ENCODE measurements at places on chromosomes 1 and 21.

DNA sequence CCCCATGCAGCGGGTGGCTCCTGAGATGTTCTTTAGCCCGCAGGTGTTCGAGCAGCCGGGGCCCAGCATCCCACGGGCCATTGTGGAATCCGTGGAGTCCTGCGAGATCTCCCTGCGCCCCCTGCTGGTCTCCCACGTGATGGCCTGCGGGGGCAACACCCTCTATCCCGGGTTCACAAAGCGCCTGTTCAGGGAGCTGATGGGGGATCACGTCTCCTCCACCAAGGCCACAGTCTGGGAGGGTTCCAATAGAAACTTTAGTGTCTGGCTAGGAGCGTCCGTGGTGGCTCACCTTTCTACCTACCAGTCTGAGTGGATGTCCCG is 71.0 kb downstream of the ACTL8 start:
- H3K27ac ChIP-seq: no peak overlapping the region
- H3K27me3 ChIP-seq: no peaks in the 10 kb centered on the region
- no peaks in the 10 kb centered on the region for H3K36me3 ChIP-seq
- no peaks in the 10 kb centered on the region for H3K4me1 ChIP-seq
- H3K4me3 ChIP-seq: no peak overlapping the region
- DNase-seq: peak; percentile 48

DNA sequence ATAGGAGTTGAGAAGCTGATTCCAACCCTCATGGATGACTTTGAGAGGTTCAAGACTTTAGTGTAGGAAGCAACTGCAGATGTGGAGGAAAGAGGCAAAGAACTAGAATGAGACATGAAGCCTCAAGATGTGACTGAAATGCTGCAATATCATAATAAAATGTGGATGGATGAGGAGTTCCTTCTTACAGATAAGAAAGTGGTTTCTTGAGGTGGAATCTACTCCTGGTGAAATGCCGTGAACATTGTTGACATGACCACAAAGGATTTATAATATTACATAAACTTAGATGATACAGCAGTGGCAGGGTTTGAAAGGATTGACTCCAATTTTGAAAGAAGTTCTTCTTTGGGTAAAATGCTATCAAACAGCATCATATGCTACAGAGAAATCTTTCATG is 28.8 kb downstream of the LTN1 start:
- no peak overlapping the region for H3K27ac ChIP-seq
- no peak overlapping the region for H3K4me3 ChIP-seq
- no peaks in the 10 kb centered on the region for H3K4me1 ChIP-seq
- H3K36me3 ChIP-seq: peaks cover 13% of the 10 kb centered on the region

GRCh38 chr1:186577633-186578032 is 102.6 kb downstream of the PTGS2 start:
- H3K27ac ChIP-seq: no peak overlapping the region
- H3K4me3 ChIP-seq: no peak overlapping the region
- H3K36me3 ChIP-seq: no peaks in the 10 kb centered on the region
- DNase-seq: no peak
- no peaks in the 10 kb centered on the region for H3K4me1 ChIP-seq
- no peaks in the 10 kb centered on the region for H3K27me3 ChIP-seq

DNA sequence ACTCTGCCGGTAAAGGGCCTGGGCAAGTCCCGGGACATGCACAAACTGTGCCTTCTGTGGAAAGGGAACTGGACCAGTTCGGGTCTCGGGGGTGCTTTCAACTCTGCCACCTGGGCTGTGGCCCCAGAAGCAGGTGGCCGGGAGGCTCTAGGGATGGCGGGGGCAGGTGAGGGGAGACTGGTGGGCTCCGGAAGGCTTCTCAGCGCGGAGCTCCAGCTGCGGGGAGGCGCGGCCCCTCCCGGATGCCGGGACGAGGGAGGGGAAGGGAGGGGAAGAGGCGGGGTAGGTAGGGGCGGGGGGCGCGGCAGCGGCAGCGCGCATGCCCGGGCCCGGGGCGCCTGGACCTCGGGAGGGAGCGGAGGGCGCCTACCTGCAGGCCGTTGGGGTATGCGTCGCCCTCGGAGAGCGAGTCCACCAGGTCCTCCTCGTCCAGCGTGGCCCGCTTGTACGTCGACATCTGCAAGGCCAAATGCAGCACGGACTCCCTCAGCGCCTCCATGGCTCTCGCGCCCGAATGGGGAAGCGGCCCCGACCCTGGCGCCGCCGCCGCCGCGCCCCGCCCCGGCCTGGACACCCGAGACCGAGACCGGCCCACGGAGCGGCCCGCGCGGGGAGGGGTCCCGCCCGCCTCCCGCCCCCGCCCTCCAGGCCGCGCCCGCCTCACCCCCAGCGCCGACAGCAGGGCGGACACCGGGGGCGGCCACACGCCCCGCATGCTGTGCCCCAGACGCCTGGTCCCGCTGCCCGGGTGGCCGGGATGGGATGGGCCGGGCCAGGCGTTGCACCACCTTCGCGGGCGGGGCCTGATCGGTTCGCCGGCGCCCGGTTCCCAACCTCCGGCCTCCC is at the start of gene ECE1:
Gene ECE1 (minus strand): TSS at position 764 of the 846 bp plus-strand sequence. CDS start 49 bp downstream, at position 715.
- no peaks in the 10 kb centered on the region for H3K27me3 ChIP-seq
- DNase-seq: peak; percentile 25
- no peak within 1 kb of the TSS for H3K27ac ChIP-seq

DNA sequence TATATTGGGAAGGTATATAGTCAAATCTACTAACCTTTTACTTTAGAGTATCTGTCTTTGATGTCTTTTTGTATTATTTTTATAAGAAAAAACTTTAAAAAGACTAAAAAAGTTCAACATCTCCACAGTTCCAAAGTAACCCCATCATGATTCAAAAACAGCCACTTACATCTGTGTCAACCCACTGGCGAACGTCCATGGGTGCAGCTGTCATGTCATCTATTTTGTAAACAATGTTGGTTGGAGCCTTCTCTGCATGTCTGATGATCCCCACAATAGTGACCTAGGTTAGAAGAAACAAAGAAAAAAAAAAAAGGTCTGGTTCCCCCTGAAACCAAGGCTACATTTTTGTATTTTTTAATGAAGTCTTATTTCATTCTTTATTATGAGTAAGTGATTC is 28.0 kb upstream of the SMPDL3B start:
- H3K4me3 ChIP-seq: no peak overlapping the region
- H3K27ac ChIP-seq: no peak overlapping the region
- no peak for DNase-seq
- H3K27me3 ChIP-seq: no peaks in the 10 kb centered on the region
- peaks cover 23% of the 10 kb centered on the region for H3K36me3 ChIP-seq

All from trophoblast cell (in vitro differentiated cells and primary cell).